NCI-H2107 (cell line): ENCODE measurements at places on chromosomes 13 and 19.

GRCh38 chr13:98771838-98772611 lies 19.6 kb upstream of the SLC15A1 start:
- no peak for DNase-seq

DNA sequence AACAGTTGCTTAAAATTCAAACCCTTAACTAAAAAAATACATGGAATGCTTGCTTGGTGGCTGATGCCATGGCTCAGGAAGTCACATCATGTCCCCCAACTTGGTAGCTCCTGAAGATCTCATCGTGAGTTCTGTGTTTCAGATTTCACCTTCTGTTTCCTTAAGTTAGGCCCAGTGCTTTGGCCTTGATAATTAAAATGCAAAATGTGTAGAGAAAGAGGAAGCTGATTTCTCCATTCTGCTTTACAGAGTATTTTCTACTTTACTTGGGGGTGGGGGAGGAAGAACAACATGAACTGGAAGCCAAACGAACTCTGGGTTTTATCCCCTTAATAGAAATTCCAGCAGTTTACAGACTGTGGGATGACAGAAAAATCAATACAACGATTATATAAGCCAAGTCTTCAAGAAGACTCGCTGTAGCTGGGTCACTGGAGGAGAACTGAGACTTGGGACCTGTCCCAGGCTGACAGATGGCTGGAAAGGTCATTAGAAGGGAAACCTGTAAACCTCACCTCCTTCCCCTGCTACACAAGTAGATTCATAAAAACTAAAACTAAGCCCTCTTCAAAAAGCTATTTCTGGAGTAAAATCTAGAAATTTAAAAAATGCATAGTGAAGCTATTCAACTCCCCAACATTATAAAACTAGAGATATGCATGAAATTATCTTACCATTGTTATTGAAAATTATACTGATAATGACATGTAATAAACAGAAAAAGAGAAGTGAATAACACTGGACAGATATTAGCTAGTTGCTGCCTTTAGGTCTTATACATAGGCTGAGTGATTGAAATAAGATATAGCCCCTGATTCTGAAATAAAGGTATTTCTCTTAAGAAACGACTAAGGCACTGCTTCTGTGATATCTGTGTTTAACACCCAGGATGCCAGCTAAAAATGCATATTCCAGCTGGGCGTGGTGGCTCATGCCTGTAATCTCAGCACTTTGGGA lies 22.1 kb upstream of the GGACT start:
- no peak for DNase-seq

DNA sequence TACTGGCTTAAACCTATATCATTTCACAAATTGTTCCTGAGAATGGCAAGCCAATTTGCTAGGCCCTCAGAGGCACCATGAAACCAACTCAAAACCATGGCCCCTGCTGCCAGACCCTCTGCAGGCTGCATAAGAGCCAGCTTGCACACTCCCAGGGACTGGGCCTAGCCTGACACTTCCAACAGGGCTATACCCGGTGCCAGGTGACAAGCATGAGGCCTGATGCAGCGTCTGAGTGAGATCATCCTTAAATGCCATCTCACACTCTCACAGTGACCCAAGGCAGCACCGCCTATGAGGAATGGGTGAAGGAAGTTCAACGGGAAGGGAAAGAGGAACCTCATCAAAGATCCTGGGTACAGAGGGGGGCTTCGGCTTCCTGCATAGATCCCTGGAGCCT lies 65.6 kb downstream of the C13orf42 start:
- no peak for DNase-seq

- no peak for DNase-seq
Measured at GRCh38 chr13:39374741-39375189, 228.2 kb downstream of the LHFPL6 start.

- DNase-seq, result no peak
Measured at GRCh38 chr13:21986602-21987001, 315.7 kb downstream of the FGF9 start.

GRCh38 chr19:33755099-33756035 lies 41.3 kb upstream of the KCTD15 start:
- no peak for DNase-seq

DNA sequence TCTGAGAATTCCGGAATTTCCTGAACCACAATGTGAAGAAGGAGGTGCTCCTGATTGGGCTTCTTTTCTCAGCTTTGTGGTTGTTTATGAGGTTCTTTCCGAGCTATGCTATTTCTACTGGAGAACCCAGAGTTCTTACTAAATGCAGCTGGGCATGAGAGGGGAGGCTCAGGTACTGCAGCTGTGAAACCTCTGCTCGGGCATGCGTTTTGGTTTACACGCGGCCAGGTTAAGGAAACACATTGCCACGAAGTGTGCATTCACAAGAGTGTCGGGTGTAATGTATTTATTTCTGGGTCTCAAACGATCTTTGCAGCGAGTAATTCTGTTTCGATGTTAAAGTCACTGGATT lies 661 bp upstream of the MIR17HG start:
- DNase-seq, result no peak

- DNase-seq, result no peak
Measured at GRCh38 chr19:41029524-41030432, 38.7 kb downstream of the CYP2B6 start.

- DNase-seq, result no peak
Measured at GRCh38 chr13:111325941-111326620, 5.6 kb downstream of the TEX29 start.

DNA sequence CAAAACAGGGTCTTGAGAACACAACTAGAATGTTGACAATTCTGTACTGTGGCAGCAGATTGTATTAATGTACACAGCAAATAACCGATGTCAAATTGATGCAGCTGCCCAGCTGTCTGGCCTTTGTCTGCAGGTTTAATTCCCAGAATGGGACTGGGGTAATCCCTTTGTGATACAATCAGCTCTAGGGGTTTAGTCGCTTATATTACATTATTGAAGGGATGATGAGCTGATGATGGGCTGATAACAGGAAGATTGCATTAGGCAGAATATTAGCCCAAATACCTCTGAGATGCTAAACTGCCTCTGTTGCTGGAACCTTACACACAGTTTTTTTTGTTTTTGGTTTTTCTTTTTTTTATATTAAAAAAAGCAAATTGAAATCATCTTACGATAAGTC lies 265.0 kb downstream of the RBM26 start:
- DNase-seq, result no peak

DNA sequence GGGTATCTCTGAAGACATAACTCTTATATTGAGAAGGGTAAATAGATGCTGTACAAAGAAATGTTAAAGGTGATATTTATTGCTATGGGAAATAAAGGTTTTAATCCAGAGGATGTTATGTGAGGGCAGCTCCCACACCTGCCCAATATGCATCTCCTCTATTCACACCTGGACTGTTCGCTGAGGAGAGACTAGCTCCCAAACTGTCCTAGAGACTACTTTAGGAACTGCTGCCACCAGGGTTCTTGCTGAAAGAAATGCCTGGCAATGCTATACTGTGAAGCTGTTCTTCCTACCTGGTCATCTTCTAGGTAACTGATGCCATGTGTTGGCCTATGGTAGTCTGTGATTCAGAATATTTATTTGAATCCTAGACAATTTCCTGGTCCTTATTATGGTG lies 1421.5 kb upstream of the SPRY2 start:
- DNase-seq, result no peak

DNA sequence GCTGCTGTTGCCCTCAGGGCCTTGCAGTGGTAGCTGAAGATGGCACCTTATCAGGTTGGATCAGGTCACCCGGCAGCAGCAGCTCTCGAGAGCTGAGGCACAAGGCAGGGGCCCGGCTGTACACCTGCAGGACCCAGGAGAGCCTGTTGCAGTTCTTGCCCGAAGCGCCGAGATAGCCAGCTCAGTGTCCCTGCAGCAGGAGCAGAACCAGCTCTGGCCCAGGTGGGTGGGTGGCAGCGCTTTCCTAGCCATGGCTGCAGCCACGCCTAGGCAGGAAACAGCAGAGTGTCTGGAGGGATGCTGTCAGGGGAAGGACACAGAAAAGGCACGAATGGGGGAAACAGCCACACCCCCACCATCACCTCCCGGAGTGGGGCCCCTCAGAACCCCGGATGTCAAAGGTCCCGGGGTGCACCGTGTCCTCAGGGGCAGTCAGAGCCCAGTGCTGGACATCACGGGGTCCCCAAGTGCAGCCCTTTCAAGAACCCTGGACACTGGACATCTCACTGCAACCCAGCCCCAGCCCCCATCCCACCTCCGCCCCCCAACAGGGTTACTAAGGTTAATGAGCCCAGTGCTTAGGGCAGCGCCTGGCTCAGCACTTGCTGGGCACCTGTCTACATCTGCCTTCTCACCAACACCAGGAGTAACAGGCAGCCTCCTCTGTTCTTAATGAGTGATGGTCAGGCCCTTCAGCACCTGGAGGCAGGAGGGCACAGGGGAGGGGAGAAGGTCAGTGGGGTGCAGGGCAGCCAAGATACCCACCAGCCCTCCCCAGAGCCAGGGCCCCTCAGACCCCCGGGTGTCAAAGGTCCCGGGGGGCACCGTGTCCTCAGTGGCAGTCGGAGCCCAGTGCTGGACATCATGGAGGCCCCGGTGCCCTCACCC lies 8.7 kb downstream of the ACP4 start:
- DNase-seq, result no peak

DNA sequence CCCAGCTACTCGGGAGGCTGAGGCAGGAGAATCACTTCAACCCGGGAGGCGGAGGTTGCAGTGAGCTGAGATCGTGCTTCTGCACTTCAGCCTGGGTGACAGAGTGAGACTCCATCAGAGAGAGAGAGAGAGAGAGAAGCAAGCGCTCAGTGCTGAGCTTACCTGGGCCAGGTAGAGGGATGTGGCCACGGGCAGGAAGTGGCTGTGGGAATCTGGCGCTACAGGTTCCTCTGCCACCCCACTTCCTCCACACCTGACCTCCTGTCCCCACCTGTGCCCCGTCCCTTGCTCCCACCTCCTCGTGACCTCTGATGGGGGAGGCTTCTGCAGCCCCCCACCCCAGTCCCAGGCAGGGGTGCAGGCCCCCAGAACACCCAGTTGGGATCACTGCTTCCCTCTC lies 1.0 kb upstream of the NCCRP1 start:
- DNase-seq, result no peak

DNA sequence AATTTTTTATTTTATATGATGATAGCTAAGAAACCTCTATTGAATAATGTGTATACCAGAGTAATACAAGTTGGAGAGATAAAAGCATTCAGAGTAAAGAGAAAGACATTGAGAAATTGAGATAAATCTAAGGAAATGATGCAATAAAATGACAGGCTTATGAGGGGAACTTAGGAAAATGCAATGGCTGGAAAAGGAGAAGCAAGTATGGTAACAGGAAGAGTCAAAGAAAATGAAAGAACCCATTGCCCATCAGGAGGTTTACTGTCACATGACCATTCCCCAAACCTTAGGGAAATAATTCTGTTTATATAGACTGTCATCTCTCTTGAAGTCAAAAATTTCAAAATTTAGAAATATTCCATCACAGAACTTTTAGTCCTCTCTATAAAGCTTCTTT lies 808.0 kb upstream of the PRR20A start:
- DNase-seq, result no peak
